H1 (cell line): ENCODE measurements at places on chromosomes 12 and 14.

DNA sequence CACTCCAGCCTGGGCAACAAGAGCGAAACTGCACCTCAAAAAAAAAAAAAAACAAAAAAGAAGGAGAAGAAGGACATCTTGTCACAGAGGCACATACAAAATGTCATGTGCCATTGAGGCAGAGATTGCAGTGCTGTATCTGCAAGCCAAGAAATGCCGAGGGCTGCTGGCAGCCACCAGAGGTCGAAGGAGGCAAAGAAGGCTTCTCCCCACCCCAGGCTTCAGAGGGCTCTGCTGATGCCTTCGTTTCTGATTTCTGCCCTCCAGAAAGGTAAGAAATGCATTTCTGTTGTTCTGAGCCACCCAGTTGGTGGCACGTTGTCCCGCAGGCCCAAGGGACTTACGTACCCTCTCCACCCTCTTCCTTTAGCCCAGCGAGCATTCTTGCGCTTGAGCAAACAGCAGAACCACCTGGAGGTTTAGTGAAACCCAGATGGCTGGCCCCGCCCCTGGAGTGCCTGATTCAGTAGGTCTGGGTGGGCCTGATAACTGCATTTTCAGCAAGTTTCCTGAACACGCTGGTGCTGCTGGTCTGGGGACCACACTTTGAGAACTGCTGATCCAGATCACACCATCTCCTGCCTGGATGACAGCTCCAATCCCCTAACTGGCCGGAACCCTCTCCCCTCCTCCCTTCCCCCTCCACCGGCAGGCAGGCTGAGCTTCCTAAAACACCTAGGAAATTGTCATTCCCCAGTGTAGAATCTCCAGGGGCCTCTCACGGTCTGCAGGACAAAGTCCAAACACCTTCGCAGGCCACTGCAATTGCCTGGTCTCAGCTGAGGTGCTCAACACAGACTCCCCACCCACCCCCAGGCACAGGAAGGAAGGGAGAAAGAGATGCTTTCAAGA lies 21.1 kb upstream of the SCARB1 start:
- no peak for DNase-seq

- no peak for DNase-seq
Measured at GRCh38 chr12:76470028-76470939, 89.3 kb downstream of the OSBPL8 start.

- no peak for DNase-seq
Measured at GRCh38 chr12:117792471-117792870, 176.3 kb downstream of the KSR2 start.

- DNase-seq: no peak
Measured at GRCh38 chr14:96574633-96575632, 72.8 kb downstream of the PAPOLA start.

DNA sequence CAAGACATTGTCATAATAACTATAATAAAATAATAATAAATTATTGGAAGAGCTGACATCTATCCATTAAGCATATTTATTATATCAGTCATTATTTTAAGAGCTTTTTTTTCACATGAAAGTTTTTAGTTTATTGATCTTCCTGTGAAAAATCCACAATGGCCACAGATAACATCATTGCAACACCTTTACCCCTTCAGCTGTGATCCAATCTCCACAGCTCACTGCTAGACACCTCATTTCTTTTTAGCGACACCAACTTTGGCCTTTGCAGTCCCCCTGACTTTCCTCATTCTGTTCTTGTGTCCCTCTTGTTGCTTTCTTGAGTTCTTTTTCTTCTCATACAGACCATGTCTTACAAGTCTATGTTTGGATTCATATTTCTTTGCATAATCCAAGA lies 67.4 kb downstream of the STON2 start:
- DNase-seq: no peak

DNA sequence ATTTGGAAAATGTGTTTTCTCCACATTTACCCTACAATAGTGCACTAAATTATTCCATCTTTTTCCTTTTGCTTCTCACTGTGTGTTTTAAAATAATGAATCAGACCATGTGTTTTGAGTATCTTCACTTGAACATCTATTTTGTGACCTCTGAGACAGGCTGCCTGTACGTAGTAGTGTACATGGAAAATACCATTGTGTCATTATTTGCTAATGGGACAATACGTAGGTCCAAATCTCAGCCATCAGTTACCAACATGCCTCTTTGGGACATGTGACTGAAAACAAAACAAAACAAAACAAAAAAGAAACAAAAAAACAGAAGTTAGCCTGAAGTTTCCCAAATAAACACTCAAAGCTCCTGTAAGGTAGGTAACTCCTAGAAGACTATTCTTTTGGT lies 7.1 kb upstream of the MYF6 start:
- no peak for DNase-seq

DNA sequence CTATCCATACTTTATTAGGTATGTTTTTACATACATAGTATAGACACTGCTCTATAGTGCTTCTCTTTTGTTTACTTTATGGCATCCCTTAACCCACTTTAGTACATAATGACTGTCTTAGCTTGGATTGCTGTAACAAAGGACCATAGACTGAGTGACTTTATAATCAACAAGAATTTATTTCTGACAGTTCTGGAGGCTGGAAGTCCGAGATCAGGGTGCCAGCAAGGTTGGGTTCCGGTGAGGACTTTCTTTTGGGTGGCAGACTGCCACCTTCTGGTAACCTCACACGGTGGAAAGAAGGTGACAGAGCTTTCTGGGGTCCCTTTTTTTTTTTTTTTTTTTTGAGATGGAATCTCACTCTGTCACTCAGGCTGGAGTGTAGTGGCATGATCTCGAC lies 48.6 kb upstream of the PPM1H start:
- peak; percentile 2 for DNase-seq

- no peak for DNase-seq
Measured at GRCh38 chr12:112401903-112402498, 7.4 kb downstream of the RPL6 start.
